8988T (cell line): ENCODE measurements at places on chromosomes 2 and 18.

- no peak for DNase-seq
These were observed 74.9 kb upstream of the MBOAT2 start for GRCh38 chr2:9078405-9078804.

DNA sequence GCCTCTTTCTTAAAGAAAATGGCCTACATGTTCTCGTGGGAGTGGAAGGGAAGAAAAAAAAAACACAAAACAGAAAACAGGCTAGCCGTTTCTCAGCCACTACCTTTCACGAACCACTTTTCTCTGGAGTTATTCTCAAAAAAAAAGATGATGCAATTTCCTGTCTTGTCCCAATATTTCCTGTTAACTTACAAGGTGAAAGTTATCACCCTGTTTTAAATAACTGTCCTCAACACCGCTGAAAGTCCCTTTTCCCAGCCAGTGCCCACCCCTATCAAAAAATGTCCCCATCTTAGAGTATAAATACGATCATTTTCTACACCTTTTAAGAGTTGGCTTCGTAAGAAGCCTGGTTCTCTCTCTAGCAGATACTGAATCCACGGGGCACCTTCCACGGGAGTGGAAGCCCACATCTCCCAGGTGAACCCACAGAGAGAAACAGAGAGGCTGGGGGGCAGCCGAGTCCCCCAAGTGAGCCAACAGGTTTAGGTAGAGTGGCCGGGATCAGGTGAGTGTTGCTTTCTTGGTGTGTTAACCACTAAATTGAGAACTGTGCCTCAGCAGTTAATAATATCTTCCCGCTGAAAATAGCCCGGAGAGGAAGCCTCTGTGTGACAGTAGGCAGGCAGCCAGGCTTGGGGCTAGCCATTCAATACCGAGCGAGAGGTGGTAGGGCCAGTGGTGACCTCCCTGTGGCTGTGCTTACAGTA lies 15.9 kb downstream of the SMAD7 start:
- DNase-seq, result no peak

GRCh38 chr18:62200121-62200914 lies 13.3 kb downstream of the RELCH start:
- no peak for DNase-seq

DNA sequence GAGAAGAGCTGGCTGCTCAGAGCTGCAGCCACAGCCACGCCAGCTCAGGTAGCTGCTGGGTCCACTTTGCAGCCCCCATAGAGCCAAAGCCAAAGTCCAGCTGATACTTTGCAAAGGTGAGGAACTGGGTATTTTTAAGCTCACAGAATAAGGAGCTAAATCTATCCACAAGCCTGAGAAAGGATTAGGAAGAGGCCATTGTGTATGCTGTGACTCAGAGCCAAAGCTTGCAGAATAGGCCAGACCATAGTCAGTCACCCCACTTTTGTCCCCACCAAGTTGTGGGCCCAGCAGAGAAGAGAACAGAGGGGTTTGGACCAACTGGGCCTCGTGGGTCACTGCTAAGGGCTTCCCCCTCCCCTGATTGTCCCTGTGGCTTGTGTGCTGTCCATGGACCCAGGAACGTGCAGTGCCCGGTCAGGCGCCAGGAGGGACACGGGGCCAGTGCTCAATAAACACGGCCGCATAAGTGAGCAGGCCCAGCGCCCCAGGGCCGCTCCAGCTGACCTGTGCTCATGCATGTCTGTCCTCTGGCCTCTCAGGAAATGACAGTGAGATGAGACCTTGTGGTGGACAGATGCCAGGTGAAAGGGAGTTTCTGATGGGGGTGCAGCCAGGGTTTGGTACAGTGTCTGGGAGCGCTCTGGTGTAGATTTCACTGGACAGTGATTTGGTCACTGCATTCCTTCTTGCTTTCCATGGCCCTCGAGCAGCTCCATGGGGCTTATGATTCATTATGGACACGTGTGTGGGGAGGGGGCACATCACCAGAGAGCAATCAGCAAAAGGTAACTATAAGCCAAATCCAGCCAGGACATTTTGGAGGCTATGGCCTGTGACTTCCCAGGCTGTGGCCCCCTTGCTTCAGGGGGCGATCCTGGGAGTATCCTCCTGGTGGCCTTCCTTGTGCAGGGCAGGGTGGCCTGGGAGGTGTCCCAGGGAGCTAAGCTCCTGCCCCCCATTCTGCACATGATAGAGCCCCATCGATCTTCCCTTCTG lies 31.3 kb downstream of the MAL start:
- no peak for DNase-seq
